ENCODE measurements at places on chromosomes 1 and 21.
A peak's percentile ranks its signal among the peaks of the same experiment; 100 is the strongest.

GRCh38 chr1:10510520-10511493, 36.1 kb downstream of the PEX14 start:
- peak; percentile 58 for DNase-seq

GRCh38 chr1:156126630-156127534, 12.4 kb downstream of the LMNA start:
- peak; percentile 61 for DNase-seq

GRCh38 chr1:26177182-26177684, at the start of gene CNKSR1:
Gene CNKSR1 (plus strand): TSS chr1:26177491. CDS start chr1:26177548, 57 bp downstream.
- DNase-seq: no peak

DNA sequence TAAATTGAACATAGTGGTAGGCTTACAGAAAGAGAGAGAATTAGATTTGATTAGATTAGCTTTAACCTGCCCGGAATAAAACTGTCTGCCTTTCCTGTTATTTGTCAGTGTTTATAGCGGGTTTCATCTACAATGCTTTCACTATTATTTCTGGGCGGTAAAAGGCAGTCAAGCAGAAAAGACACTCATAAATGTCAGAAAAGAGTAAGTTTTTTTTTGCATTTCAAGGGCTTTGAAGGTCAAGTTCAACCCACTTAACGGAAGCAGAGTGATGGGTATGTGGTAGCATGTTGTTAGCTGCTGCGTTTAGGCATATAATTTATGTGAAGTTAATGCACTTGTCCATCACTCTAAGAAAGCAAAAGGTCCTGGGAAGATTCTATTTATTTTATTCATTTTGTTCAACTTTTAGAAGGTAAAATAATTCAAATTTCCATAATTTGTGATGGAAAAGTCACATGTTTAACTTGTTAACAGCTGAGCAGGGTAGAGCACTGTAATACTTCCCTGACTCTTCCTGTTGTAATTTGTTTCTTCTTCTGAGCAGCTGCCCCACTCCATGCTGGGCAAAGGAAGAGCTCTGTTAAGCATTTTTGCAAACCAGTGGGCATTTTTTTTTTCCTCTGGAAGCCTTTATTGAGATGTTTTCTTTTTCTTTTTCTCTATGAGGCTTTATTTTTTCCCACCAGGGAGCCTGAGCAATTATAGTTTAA, 220.1 kb downstream of the ST6GALNAC3 start:
- DNase-seq: no peak

- DNase-seq: no peak
Measured at GRCh38 chr21:45169682-45170081, 95.3 kb downstream of the ADARB1 start.

DNA sequence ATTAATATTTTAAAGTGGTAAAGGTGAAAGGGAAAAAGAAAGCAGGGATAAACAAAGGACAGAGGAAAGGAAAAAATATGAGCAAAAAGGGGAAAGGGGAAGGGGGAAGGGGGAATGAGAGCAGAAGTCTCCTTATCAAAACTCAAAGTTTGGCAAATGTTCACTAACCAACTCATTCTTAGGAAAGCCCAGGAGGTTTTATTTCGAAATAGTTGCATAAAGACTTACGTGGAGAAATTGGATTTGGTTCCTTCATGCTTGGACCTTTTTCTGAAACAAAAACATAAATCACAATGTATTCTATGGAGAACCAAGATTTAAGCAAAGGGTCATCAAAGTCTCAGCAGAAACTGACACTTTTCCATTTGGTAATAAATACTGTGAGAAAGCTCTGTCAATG, 188.1 kb downstream of the TGFBR3 start:
- no peak for DNase-seq

DNA sequence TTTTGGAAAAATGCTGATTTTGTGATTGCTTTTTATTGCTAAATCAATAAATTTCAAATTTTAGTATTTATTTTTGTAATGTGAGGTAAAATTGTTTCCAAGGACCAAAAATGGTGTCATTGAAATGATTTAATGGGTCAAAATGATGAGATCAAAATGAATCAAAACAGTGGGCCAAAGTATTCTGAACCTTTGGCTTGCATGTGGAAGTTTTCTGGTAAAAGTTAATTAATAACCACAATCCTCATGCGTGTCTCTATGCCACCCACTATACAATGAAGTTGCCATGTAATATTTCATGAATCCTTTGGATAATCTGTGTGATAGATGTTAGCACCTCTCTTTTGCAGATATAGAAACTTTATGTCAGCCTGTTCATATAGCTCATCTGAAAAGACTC, 83.8 kb downstream of the PAPPA2 start:
- no peak for DNase-seq

GRCh38 chr1:54390655-54391054, 15.5 kb downstream of the SSBP3 start:
- DNase-seq: no peak

GRCh38 chr1:150615346-150616201, 13.8 kb downstream of the ENSA start:
- no peak for DNase-seq

DNA sequence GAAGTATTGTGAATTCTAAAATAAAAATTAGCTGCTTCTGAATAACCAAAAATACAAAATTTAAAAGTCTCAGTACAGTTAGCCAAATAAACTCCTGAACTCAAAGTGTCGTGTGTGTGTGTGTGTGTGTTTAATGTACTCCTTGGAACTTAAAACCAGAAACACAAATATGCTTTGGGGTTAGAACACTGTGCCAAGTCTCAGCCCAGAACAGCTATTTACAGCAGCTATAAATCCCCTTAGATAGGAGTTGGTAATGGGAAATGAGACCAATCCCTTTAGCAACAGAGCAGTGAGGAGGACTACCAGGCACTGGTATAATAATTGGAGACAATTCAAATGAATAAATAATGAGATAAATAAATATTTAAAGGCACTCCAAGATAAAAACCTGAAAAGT, 83.1 kb downstream of the PATJ start:
- no peak for DNase-seq

- DNase-seq: no peak
Measured at GRCh38 chr1:147472966-147473732, 68.2 kb upstream of the BCL9 start.

DNA sequence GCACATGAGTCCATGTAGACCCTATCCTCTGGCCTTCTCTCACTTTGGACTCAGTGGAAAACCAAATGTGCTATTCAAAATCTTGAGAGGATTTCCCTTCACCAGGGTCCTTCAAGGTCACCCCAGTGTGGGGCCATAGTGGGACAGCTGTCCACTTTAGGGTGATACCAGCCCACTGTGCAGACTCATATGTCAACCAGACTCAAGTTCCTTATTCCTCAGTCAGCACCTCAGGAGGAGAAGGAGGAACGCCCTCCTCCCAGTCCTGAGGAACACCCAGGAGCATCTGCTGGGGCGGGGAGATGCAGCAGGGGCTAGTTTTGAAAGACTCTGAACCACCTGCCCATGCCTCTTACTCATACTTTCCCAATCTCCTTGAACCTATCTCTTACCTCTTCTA, 340.9 kb downstream of the MATN1 start:
- DNase-seq: no peak

- DNase-seq: no peak
Measured at GRCh38 chr1:41890825-41891198, 27.9 kb downstream of the HIVEP3 start.

- no peak for DNase-seq
Measured at GRCh38 chr1:230536641-230537155, 105.6 kb upstream of the COG2 start.

- no peak for DNase-seq
Measured at GRCh38 chr1:230212405-230212936, 145.4 kb downstream of the GALNT2 start.

DNA sequence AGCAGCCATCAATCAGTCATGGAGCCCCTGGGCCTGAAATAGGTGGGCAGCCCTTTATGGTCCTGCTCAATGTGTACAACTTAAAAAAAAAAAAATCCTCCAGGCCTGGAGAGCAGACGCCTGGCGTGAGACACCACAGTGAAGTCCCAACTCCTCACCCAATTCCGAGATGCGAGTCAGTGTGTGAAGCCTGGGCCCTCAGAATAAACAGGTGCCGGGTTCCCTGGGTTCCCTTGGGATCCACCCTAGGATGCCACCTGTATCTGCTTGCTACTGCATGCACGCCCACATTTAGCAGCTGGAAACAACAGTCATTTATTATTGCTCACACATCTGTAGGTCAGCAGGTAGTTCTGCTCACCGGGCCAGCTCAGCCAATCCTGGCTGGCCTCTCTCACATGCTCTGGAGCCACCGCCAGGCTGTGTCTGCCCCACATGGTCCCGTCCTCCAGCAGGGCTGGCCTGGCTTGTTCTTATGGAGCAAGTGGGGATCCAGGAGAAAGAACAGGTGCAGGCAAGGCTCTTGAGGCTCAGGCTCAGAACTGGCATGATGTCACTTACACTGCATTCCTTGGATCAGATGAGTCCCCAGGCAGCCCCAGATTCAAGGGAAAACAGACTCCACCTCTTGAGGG, 172.7 kb downstream of the NPHP4 start:
- DNase-seq: no peak

DNA sequence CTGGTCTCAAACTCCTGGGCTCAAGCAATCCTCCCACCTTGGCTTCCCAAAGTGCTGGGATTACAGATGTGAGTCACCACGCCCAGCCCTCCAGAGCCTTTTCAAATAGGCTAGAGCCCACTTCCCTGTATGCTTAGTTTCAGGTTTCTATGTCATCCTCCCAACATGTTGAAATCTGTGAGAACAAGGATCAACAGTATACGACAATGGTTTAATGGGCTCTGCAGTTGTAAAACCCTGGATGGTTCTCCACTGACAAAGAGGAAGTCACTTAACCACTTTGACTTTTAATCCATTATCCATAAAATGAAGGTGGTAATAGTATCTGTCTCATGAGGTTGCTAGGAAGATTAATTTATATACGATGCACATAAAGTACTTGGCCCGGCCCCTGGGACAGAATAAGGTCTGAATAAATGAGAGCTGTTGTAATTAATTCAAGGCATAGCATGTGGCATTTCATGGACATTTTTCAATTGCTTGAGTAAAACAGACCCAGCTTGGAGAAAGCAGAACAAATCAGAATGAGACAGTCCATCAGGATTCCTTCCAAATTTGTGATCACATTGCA, 113.9 kb upstream of the ZNF648 start:
- DNase-seq: no peak

GRCh38 chr1:175422156-175422555, 229.6 kb upstream of the KIAA0040 start:
- no peak for DNase-seq

GRCh38 chr1:156804572-156805243, 11.9 kb downstream of the SH2D2A start:
- no peak for DNase-seq

DNA sequence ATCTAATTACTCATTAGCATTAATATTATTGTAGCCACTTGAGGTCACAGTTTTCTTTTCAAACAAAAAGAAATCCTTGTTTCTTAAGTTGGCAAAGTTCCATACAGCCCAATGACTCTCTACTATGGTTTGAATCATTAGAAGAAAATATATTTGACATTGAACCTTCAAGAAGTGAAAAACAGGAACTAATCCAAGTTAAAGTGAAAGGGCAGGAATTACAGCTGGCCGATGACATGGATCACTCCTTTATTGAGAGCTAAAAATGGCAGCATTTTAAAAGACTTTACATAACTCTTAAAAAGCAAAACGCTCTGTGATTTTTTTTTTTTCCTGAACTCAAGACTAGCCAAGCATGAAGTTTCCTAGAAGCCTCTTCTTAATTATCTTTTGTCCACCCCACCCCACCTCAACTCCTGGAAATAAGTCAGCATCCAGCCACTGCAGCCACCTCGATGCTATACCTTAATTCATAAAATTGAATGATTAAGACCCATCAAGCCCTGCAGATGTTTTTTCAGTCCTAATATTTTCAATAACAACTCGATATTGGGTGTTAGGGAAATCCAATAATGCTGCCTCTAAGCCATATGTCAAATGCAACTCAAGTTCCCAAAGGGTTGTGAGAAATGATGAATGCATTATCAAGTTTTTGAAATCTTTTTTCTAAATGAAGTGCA, 323.1 kb downstream of the HHIPL2 start:
- DNase-seq: no peak
